ENCODE measurements at places on chromosomes 3 and 15.

DNA sequence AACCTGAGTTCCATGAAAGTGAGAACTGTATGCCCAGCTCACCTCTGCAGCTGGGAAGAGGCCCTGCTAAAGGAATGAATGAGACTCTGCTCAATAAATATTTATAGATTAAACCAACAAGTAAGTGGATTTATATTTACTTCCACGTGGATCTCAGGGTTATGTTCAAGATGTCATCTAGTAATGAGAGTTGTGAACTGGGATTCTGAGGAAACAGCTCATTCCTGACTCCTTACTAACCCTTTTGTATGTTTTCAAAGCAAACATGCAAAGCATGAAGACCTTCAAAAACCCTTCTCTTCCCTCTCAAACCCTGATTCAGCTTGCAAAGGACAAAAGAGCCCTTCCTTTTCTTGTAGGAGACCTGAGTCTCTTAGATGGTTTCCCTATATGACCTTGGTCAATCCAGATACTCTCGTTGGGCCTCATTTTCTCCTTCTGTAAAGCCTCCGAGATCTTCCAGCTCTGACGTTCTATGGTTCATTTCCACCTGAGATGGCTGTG lies 53.4 kb downstream of the LSM3 start:
- DNase-seq = no peak

DNA sequence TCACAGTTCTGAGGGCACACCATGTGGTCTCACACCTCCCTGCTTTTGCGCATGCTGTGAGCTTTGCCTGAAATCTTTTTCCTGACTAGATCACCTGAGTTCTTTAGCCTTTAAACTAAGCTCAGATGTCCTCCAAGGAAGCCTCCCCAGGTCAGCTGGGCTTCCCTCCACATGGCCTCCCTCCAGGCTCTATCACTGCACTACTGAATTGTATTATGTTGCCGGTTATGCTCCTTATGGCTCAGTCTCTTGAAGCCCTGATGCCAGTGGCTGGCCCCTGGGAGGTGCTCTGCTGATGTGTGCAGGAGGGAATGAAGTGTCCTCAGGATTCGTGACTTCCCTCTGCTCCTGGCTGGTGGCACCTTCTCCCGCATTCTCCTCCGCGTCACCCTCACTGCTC lies 93.3 kb upstream of the BLM start:
- no peak for DNase-seq

- no peak for DNase-seq
These were observed 216.7 kb upstream of the CFAP20DC start for GRCh38 chr3:59266551-59266950.

DNA sequence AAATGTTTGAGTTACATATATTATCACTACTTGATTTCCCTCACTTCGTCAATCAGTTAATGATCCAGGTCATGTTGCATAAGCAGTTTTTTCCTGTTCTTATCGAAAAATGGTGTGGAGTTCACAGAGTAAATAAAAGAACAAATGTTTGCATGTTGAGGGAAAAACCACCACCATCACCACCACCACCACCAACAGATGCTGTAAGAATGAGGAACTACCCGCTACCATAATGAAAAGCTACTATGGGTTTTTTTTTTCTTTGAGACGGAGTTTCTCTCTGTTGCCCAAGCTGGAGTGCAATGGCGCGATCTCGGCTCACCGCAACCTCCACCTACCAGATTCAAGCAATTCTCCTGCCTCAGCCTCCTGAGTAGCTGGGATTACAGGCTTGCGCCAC lies 27.6 kb downstream of the RUBCN start:
- no peak for DNase-seq

GRCh38 chr15:73053398-73053723 lies 1.1 kb downstream of the NEO1 start:
- DNase-seq = no peak

DNA sequence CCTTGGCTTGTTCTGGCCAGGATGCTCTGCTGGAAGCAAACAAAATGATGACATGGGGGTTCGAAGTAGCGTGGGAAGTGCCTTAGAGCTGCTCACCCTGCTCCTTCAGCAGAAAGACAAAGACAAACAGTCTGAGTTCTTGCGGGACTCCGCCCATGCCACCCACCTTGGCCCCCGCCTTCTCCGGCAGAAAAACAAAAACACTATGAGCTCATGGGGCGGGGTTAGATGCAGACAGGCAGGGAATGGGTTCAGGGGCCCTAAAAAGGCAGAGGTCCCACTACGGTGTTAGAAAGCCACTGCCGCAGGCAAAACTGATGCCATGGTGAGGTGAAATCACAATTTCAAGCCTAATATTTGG lies 9.7 kb upstream of the NCKIPSD start:
- DNase-seq = no peak

DNA sequence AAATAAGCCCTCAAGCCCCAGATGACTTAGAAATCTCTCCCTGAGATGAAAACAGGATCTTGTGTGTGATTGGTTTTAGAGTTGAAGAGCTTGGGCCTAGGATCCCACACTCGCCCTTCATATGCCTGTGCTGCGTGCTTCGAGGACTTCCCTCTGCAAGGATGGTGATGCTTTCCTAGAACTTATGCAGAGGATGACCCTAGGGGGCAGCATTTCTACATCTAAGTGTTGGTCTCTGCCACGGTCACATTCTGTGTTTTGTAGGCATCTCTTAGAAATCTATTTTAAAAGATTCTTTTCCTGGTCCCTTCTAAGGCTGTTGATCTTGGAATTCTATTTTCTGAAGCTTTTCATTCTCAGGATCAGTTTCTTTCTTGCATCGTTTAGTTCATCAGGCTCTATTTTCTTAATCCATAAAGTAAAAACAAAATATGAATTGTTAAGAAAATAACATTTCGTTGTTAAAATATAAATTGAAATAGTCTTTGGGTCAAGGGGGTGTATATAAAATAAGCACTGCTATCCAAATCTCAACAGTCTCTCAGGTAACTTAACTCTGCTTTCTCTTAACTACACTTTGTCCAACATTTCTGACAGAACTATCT lies 45.7 kb downstream of the WDR76 start:
- DNase-seq = no peak

GRCh38 chr3:112498914-112499711 lies at the start of gene BTLA:
TSS of gene BTLA (minus strand) at chr3:112499472. CDS start at chr3:112499358, 114 bp downstream.
- DNase-seq = no peak
